ENCODE measurements at places on chromosomes 1 and 21. TPM values are rescaled to one million over a fixed set of nuclear protein-coding genes. Genes with fewer than 3 reads are reported as not detected.

Gene SLC9C2
- not detected for total RNA-seq

Gene KRTAP12-2
- not detected for total RNA-seq

DNA sequence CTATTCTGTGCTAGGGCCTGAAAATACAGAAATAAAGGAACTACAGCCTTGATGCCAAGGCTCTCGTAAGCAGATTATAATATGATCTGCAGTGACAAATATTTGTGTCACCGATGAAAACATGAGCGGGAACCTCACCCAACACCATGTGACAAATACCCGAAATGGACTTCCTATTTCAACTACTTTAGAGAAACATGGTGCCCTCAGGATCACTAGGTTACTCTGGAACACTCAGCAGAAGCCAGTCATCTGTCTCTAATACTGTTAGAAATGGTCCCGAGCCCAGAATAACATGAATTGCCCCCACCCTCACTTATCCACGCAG, 463 bp upstream of the VAMP3 start:
- no peak for DNase-seq
- peaks cover 11% of the 10 kb centered on the region for H3K36me3 ChIP-seq
- peaks cover 12% of the 10 kb centered on the region for H3K4me1 ChIP-seq
- H3K27me3 ChIP-seq, result no peaks in the 10 kb centered on the region
- peak overlapping the region; percentile 80 for H3K4me3 ChIP-seq

GRCh38 chr1:200116324-200116723, 88.8 kb downstream of the NR5A2 start:
- no peaks in the 10 kb centered on the region for H3K4me1 ChIP-seq
- no peak overlapping the region for H3K27ac ChIP-seq
- peaks cover 4% of the 10 kb centered on the region for H3K27me3 ChIP-seq
- H3K36me3 ChIP-seq, result no peaks in the 10 kb centered on the region
- DNase-seq, result no peak

DNA sequence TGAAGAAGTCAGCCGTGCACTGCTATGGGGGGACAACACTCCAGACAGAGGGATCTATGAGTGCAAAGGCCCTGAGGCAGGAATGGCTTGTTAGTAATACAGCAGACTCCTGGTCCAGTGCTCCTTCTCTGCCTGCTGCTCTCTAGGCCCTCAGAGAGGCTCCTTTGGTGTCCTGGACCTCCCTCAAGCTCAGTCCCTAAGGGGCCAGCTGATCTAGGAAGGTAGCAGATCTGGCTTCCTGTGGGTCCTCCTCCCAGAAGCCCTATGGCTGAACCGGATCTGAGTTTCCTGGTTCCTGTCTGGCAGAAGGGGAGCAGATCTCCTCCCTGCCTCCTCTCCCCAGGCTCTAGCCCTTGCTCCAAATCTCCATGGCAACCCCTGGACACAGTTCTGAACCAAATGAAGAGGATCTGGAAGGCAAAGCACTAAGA, at the start of gene LDLRAD2:
LDLRAD2 (plus strand) TSS at position 391 of the 431 bp plus-strand sequence. CDS start 187 bp downstream, outside the sequence.
- H3K36me3 ChIP-seq, result no peaks in the 10 kb centered on the region
- H3K27ac ChIP-seq, result no peak within 1 kb of the TSS
- no peak for DNase-seq
- H3K4me3 ChIP-seq, result no peak within 1 kb of the TSS
- peaks cover 10% of the 10 kb centered on the region for H3K4me1 ChIP-seq
- H3K27me3 ChIP-seq, result no peaks in the 10 kb centered on the region

Measured in astrocyte (in vitro differentiated cells and primary cell).